ENCODE measurements at places on chromosomes 1 and 21.

DNA sequence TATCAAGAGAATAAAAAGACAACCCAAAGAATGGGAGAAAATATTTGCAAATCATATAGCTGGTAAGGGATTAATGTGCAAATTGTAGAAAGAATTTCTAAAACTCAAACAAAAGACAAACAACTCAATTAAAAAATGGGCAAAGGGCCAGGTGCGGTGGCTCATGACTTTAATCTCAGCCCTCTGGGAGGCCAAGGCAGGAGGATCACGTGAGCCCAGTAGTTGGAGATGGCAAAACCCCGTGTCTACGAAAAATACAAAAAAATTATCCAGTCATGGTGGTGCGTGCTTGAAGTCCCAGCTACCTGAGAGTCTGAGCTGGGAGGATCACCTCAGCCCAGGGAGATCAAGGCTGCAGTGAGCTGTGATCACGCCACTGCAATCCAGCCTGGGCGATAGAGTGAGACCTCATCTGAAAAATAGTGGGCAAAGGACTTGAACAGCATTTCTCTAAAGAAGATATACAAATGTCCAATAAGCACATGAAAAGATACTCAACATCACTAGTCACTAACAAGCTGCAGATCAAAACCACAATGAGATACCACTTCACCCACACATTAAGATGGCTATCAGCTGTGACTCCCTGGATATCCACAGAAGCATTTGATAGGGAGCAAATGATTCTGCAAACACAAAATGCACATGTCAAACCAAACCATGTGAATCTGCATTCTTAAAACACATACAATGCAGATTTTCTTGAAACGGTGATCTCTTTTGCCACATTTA lies 20.9 kb downstream of the SLC30A1 start:
- DNase-seq = no peak

DNA sequence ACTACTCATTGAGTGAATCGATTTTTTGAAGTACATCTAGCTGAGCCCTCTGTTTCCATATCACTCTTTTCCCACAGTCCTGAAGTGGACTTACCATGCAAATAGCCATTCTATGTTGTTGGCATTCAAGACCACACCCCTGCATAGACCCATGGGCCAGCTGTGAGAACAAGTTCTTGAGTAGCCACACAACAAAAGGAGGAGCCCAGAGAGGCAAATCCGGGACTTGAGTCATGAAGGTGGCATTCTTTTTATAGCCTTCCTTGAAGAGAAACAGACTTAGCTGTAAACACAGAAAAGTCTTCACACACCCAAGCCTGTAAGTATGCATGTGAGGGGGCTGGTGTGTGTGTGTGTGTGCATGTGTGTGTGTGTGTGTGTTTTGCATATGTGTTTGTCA lies 13.8 kb upstream of the SPRR5 start:
- no peak for DNase-seq

- no peak for DNase-seq
These were observed 83.9 kb downstream of the FASLG start for GRCh38 chr1:172742599-172743500.

DNA sequence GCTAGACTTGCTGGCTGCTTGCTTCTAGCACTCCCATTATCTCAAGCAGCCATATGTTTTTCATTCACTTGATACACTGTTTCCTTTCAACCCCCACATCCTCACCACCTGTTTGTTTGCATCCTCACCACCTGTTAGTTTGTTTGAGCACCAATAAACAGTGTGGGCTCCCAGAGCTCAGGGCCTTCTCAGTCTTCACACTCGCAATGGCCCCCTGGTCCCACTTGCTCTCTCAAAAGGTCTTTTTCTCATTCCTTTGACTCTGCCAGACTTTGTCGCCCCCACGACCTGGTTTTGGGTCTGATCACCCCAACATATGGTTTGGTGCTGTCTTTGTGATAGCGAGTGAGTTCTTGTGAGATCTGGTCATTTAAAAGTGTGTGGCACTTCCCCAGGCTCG lies 6.2 kb upstream of the PADI4 start:
- no peak for DNase-seq

GRCh38 chr1:50796272-50796671 lies 163.8 kb downstream of the FAF1 start:
- no peak for DNase-seq

- no peak for DNase-seq
These were observed 1.0 kb downstream of the S100A4 start for GRCh38 chr1:153544453-153545066.

- DNase-seq = peak; percentile 49
These were observed 42.1 kb downstream of the CAMSAP2 start for GRCh38 chr1:200780545-200781369.

GRCh38 chr1:226754793-226755533 lies 15.9 kb upstream of the ITPKB start:
- no peak for DNase-seq

DNA sequence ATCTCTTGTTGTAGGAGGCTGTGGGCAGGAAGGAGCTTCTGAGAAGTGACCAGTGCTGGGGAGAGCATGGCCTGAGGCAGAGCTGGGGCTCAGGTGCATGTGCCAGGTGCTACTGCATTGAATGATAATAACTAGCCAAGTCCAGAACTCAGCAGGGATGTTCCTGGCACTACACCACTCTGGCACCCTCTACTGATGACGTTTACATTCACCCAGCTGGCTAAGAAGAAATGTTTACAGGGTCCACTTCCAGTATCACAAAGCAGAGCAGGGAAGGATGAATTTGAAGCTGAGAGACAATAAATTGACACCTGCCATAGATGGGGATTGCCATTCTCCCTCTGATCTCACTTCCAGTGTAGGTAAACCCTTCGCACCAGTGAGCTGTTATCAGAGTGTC lies 411.8 kb downstream of the SETD4 start:
- no peak for DNase-seq

- DNase-seq = no peak
These were observed 302.4 kb downstream of the PTGER3 start for GRCh38 chr1:70745199-70745598.

DNA sequence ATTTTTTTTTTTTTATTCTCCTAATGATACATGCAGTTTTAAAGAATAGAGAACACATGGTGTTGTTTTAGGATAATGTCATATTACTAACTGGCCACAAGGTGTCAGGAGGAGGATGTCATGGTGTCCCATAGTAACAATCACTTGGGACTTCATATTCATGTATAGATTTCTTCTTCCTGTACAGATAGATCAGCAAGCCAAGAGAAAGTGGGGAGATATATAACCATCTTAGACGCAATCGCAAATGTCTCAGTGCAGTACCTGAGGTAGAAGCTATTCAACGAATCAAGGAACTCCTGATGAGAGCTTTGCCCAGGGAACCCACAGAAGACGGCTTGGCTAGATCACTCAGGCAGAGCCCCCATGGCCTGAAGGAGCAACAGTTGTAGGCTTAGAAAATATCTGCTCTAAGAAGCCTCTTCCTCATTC lies 12.3 kb downstream of the OR2T11 start:
- no peak for DNase-seq

- DNase-seq = no peak
These were observed 65.6 kb upstream of the DMRTA2 start for GRCh38 chr1:50488876-50489275.

- DNase-seq = no peak
These were observed 35.7 kb upstream of the ERRFI1 start for GRCh38 chr1:8061673-8062386.

DNA sequence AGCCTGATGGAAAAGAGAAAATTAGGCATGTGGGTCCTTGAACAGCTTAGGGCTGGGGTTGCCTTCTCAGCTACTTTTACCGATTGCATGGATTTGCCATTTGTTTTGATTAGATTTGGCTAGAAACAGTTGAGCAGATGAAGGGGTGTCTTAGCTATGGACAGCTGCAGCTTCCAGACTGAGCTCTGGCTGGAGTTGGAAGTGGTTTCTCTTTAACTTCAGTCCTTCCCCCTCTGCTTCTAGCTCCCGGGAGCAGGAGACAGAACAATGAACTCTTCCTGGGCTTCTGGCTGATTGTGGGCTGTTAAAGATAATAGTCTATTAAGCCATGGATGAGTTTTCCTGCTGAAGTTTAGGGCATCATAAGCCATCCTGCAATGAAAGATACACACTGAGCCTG lies 50.7 kb downstream of the UBE2T start:
- DNase-seq = no peak

DNA sequence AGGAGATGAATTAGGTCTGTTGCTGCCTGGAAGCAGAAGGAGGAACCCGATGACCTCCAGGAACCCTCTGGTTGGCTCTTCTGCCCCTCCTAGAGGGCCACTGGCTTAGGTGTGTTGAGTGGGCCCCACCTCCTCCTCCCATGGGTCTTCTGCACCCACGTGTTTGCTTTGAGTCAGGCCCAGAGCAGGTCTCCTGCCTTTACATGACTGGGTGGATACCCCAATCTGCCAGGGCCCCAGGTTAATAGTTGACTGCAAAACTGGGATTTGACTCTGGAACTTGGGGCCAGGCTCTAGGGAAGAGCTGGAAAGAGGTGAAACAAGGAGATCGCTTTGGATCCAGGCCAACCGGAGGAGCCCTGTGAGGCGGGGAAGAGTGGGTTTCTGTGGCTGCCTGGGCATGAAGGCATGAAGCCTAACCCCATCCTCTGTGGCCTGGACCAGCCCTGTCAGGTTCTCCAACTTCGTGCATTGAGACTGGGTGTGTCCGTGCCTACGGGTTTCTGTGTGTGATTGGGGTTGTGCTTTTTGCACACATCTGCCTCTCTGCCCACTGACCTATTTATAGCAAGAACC lies 7.8 kb upstream of the LAD1 start:
- DNase-seq = no peak

DNA sequence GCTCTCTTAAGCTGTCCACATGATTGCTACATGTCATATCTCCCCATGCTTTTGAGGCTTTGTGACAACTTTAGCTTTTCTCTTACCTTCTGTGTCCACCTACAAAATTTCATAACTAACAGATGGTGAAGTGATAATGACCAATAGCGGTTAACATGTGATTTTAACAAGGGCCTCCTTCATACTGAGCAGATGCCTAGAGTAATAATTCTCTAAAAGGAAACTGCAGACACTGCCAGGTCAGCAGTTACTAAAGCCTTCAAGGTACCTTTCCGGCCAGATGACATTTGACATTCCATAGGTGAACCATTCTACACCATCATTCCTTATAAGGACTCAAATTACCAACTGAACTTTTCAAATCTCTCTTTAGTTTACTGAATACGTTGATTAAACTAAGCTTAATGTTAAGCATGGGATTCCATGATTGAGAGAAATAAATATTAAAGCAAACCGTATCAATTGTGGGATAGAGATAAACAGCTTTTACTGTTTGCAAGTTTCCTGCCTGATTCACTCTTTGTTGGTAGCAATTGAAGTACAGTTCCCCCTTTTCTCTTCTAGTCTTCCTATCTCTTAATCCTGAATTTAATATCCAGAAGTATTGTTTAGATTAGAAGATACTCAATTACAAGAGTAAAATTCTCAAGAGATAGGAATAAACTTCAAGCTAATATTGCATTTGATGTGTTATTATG lies 205.1 kb downstream of the PLA2G4A start:
- DNase-seq = no peak

DNA sequence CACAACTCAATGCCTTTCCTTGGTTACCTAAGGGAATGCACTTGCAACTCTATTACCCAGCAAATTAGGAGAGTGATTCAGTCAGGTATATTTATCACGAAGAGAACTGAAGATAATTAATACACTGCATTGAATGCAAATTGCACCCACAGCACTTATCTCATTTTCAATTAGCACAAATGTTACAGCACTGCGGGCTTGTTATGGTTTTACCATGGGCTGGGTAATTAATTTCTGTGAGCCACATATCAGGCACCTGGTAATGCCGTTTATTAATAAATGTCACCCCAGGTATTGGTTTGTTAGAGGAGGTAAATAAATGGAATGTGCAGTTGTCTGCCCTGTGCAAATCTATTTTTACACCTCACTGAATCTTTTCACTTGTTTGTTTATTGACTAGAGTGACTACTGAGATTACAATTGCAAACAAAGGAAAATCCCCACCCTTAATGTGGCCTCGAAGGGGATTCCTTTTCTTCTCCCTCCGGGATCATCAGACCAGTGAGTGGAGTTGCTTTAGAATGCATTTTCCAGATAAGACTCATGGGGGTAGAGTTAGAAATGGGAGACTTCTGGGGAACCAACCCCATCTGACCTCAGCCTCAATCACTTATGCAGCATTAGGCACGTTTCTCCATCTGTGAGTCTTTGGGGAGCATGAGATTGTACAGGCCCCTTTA lies 269.3 kb downstream of the RPS6KC1 start:
- DNase-seq = no peak

DNA sequence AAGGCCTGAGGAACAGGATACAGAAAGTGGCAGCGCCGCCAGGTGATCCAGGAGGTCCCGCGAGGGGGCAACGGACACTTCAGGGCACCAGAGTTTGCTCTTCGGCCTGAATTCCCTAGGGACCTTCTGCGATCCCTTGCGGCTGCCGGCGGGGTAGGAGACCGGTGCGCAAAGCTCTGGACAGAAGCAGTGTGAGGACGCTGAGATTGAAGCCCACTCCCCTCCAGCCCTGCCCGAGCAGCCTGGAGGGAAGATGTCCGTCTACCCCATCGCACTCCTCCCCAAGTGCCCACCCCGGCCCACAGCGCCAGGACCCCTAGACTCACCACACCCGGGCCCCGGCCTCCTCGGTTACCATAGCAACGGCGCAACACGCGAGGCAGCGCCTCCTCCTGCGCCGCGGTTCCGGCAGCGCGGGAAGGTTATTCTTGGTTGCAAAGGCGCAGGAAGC lies at the start of gene ANKRD45:
Gene ANKRD45 (minus strand): TSS at position 361 of the 451 bp plus-strand sequence. CDS start 10,433 bp downstream, outside the sequence.
- DNase-seq = peak; percentile 6

DNA sequence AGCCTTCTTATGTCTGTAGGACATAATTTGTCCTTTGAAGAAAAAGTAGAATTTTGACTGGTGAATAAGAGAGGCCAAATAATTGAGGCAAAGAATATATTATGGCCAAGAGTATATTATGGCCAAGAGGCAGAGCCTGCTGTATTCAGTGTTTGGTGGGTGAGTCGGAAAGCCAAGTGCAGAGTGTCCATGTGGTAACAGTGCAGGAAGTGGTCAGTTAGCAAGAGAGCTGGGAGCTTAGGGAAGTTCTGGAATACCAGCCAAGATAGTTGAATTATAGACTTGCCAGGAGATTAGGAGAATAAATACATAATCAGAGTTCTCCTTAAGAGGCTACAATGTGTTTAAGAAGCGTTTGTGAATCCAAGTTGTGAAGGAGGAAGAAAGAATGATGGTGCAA lies 131.5 kb upstream of the LMO4 start:
- no peak for DNase-seq

- DNase-seq = no peak
These were observed 49.3 kb downstream of the TNN start for GRCh38 chr1:175116903-175117302.

GRCh38 chr1:63027176-63027575 lies 243.2 kb downstream of the ATG4C start:
- DNase-seq = no peak

GRCh38 chr1:78223417-78224215 lies 177.8 kb downstream of the GIPC2 start:
- DNase-seq = no peak

GRCh38 chr1:227134686-227135314 lies 183.5 kb downstream of the CDC42BPA start:
- no peak for DNase-seq

- no peak for DNase-seq
These were observed 21.3 kb downstream of the TMCC2 start for GRCh38 chr1:205248793-205249601.

All from fibroblast of skin of left biceps (primary cell).